ENCODE measurements at places on chromosomes 16 and 17.
A peak's percentile ranks its signal among the peaks of the same experiment; 100 is the strongest.

- DNase-seq, result no peak
These were observed 148.0 kb upstream of the FOXF1 start for GRCh38 chr16:86362155-86362849.

DNA sequence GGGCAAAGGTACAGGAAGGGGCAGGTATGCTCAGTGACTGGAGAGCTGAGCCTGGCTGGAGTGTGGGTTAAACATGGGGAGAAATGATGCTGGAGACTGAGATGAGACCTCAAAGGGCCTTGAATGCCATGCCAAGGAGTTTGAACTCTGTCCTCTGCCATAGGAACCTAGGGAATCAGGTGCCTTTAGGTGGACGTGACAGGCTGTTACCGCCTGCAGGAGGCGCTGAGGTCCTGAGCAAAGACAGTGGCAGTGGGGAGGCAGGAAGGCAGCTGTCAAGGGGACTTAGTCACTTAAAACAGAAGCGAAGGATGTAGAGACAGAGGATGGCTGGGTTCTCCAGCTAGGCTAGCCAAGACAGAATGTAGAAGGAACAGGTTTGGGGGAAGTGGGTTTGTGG is 9.1 kb downstream of the PSMB3 start:
- DNase-seq, result peak; percentile 65

- DNase-seq, result no peak
These were observed 3.5 kb downstream of the GSG1L start for GRCh38 chr16:28059841-28060575.

DNA sequence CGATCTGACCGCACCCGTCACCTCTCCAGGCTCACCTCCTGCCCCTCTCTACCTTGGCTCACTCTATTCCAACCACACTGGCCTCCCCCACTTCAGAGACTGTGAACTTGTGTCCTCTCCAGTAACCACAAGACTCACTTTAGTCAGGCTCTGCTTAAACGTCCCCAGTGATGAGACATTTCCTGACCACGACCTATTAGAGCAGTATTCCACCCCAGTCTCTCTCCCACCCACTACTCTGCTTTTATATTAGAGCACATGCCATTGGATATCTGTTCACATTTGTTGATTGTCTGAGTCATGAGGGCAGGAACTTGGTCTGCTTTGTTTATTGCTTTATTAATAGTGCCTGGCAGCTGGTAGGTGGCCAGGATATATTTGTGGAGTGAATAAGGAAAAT is 20.1 kb downstream of the COX11 start:
- peak; percentile 5 for DNase-seq

DNA sequence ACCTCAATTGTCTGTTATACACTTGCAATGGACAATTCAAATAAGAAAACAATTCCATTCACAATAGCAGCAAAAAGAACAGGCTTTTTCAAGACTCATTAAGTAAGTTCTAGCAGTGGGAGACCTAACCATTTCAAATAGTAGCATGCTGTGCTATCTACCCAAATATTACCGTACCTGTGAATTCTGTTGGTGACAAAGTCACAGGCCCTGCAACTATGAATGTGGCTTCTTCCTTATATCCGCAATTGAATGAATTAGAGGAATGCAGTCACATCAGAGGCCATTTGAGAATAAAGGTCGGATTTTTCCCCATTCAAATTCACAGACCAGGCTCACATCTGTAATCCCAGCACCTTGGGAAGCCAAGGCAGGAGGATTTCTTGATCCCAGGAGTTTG is 800 bp upstream of the NME4 start:
- no peak for DNase-seq

GRCh38 chr17:27293359-27293897 is 486 bp upstream of the WSB1 start:
- peak; percentile 7 for DNase-seq

DNA sequence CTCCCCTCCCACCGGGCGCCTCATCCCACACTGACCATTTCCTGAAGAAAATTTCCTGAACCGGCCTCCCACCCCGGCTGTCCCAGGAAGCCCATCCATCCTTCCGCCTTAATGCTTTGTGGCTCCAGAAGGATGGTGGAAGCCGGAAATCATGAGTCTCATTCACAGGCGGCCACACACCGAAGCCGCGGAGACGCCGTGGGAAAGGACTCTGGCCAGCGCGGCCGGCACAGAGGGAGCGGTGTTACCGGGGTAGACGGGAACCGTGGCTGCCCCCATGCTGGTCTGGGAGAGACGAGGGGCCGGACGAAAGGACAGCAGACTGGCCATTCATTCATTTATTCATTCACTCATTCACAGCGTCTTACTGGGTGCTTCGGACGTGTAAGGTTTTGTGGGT is 326.8 kb downstream of the SEC14L1 start:
- no peak for DNase-seq

- no peak for DNase-seq
These were observed 265.5 kb upstream of the CCL2 start for GRCh38 chr17:33989361-33990148.

- DNase-seq, result no peak
These were observed at the start of gene HCRT for GRCh38 chr17:42184713-42185620. HCRT (minus strand) TSS chr17:42185452; CDS start chr17:42185365, 87 bp downstream.

- peak; percentile 70 for DNase-seq
These were observed 7.5 kb downstream of the EPOP start for GRCh38 chr17:38667099-38667786.

GRCh38 chr16:58016840-58017446 is 8.6 kb upstream of the MMP15 start:
- no peak for DNase-seq

GRCh38 chr16:31076319-31076718 is 2.1 kb downstream of the ZNF646 start:
- no peak for DNase-seq

DNA sequence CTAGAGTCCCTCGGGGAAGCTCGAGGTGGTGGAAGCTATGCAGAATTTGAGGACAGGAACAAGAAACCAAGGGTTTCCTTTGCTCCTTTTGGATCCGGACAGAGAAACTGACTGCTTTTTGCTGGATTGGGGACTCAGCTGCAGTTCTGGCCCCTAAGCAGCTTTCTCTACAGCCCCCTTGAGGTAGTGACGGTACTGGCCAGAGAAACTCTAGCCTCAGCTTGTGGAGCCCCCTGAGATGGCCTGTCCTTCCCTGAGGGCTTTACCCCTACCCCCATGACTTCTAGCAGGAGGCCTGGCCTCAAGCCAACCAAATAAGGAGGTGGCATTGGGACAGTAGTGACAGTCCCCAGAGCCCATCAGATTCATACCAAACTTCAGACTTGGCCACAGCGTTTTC is 118.1 kb downstream of the IRX5 start:
- DNase-seq, result no peak

DNA sequence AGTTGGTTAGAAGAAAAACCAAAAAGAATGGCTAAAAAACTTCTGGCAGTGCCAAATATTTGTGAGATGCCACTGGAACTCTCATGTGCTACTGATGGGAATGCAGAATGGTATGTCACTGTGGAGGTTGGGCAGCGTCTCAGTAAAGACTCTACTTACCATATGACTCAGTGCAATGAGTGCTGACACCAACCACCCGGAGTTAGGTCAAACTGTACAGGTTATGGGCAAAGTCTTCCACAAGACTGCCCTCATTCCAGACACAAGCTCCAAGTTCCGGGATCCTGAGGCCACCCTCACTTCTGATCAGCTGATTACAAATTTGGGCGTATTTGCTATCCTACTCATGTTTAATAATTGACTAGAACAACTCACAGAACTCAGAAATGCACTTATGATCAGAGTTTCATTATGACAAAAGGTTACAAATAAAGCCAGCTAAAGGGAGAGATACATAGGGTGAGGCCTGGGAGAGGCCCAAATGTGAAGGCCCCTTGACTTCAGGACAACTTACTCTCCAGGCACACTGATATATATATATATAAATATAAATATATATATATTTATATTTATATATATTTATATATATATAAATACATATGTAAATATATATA is 114.9 kb downstream of the TRIM37 start:
- DNase-seq, result peak; percentile 9

GRCh38 chr16:83967091-83967490 is 953 bp upstream of the NECAB2 start:
- no peak for DNase-seq

GRCh38 chr16:59697761-59698160 is 963.6 kb upstream of the GOT2 start:
- no peak for DNase-seq

DNA sequence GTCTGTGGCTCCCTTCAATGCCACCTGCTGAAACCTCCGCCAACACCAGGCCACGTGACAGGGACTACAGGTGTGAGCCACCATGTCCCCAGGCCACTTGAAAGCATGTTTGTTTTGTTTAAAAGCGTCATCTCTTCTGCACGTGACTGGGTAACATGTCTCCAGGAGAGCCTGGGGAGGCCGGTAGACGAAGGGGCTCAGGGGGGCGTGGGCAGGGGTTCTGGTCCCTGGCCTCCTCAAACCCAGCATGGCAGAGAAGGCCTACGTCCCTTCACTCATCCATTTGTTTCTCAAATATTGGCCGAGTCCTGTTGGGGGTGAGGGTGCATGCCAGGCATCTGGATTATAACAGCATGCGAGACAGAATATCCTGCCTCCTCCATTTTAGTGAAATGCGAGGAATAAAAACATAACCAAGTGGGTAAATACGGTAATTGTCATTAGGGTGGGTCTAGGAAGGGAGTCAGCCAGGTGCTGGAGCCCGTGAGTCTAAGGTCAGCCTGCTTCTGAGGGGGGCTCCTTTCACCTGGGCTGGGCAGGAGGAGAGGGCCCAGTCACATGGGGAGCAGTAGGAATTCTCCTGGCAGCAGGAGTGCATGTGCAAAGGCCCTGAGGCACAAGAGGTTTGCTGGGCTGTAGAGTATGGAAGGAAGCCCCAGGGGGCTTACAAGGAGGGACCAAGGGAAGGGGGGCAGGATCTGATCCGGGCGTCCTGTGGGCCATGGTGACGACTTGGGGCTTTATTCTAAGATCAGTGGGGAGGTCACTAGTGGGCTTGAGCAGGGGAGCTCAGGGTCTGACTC is 26.8 kb upstream of the CIBAR2 start:
- no peak for DNase-seq

DNA sequence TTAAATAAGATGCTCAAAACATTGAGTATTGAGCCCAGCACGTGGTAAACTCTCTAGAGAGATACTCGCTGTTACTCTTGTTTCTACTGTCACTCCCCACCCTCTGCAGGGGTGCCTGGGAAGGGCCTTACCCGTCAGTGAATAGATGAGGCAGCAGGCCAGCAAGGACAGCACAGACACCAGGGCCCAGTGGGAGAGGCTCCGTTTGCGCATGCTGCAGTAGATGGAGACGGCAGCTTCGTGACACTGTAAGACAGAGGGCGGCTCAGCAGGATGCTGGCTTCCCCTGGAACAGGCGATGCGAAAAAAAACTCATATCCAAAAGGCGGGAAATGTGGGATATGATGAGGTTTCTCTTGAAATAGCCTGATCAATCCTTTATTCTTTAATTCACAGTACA is 20.0 kb downstream of the SLC38A8 start:
- no peak for DNase-seq
